ENCODE measurements at places on chromosomes 2 and 18.

DNA sequence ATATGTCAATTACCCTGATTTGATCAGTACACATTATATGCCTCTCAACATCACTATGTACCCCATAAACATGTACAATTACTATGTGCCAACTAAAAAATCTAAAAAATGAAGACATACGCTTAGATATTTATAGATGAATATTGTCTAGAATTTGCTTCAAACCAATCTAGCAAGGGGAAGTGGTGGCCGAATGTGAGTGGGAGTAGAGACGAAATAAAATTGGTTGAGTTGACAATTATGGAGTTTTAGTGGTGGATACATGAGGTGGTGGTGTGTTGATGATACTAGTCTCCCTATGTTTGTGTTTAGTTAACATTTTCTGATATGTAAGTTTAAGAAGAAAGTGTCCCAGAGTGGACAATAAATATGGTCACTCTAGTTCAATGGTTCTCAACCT is 49.0 kb downstream of the SDC1 start:
- DNase-seq = no peak

DNA sequence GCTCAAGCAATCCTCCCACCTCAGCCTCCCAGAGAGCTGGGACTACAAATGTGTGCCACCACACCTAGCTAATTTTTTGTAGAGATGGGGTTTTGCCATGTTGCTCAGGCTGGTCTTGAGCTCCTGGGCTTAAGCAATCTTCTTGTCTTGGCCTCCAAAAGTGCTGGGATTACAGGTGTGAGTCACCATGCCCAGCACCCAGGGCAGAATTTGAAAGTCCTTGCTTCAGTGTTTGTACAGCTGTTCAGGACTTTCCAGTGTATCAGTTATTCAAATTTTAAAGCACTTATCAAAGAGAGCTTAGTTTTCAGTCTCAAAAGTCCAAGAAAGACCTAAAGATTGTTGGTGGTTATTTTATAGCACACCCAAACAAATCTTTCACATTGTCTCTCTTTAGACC is 43.6 kb upstream of the VPS54 start:
- no peak for DNase-seq

GRCh38 chr2:41572154-41572553 is 475.7 kb upstream of the PKDCC start:
- no peak for DNase-seq

GRCh38 chr18:79223431-79223830 is 154.2 kb downstream of the ATP9B start:
- no peak for DNase-seq

DNA sequence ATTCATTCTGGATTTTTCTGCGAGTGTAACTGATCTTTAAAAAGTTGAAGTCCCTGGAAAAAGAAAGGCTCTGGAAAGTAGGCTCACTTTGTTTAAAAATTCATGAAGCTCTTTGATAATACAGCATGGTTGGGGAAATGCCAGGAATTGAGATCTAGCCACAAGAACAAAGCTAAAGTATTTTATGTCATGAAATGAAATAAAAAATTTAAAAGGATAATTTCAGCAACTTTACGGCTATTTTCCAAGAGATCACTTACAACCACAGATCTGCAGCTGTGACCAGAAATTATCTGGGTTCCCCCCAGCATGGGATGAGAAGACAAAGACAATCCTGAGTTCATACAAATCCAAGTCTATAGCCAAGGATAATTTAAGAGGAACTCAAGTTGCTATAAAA is 25.3 kb upstream of the RFX8 start:
- DNase-seq = no peak

- DNase-seq = no peak
Measured at GRCh38 chr18:79879566-79879965, 71.9 kb downstream of the SLC66A2 start.

GRCh38 chr2:15043336-15044058 is 411.0 kb downstream of the LRATD1 start:
- DNase-seq = no peak

- no peak for DNase-seq
Measured at GRCh38 chr2:239826376-239826775, 198.8 kb downstream of the NDUFA10 start.

DNA sequence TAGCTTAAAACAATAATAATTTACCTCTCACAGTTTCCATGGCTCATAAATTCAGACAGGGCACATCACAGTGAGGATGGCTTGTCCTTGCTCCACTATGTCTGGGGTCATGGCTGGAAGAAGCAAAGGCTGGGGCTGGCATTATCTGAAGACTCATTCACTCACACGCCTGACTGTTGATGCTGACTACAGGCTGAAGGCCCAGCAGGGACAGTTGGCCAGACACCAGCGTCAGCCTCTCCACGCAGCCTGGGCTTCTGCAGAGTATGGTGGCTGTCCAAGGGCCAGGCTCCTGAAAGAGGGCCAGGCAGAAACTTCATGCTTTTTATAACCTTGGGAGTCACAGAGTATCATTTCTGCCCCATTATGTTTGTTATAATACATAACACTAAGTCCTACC is 33.4 kb downstream of the YPEL5 start:
- DNase-seq = no peak

GRCh38 chr2:2850218-2850755 is 519.2 kb upstream of the MYT1L start:
- no peak for DNase-seq

DNA sequence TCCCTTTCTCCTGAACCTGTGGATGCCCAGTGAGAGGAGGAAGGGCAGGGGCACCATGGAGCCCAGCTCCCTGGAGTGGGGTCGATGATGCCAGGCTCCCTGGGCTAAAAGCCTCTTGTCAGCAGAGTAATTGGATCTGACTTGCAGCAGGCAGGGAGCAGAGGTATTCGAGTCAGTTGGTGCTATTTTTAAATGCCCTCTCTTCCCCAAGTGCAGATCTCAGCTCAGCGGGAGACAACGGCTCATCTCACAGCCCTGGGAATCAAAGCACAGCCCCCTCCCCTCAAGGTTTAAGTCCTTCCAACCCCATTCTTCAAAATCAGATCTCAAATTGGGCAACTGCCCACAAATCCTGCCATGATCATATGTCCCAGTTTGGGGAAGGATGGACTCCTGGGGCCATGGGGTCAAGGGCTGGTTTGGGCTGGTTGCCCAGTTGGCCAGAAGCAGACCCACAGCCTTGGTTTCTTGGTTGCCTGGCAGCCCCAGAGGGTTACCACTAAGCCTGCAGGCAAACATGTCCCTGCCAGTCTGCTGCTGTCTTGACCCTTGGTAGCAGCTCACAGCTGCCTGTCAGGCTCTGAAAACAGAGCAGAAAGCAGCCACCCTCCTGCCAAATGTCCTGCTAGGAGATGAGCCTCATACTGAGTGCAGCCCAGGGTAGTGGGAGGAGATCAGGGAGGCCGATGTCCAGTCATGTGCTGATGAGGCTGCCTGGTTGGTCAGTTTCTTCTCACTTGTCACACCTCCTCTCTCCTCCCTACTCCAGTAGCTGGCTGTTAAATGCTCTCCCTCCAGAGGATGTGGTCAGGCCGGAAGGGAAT is 244.9 kb downstream of the LOXHD1 start:
- no peak for DNase-seq

DNA sequence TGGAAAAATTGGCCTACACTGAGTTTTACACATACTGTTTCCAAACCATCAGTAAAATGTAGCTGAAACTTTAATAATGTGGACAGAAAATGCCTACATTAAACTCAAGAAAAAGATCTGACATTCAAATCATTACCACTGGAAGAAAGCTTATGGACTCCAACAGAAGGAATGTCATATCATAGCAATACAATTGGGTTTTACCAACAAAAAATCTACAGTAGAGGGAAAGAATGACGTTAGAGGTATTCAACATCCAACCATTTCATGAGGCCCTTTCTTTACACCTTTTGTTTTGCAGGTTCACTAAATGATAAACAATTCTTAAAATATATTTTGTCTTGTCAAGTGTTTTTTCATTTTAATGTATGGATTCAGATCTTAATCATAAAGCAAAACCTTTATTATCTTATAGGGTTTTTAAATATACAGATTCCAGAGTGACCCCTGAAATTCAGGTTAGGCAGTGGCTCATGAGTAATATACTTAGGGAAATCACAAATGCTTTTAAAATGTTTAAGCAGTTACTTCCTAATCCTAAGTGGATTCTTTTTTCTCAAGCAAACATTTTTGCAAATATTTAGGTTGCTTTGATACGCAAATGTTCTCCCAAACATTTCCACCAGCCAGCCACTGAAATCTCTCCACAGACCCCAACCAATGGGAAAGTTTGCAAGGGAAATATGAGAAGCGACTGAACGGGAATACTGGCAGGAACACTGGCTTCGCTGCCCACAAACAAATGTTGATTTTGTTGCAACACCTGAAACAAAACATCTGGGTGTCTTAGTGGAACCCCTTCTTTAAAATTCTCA is 168.7 kb downstream of the TCF4 start:
- DNase-seq = no peak

DNA sequence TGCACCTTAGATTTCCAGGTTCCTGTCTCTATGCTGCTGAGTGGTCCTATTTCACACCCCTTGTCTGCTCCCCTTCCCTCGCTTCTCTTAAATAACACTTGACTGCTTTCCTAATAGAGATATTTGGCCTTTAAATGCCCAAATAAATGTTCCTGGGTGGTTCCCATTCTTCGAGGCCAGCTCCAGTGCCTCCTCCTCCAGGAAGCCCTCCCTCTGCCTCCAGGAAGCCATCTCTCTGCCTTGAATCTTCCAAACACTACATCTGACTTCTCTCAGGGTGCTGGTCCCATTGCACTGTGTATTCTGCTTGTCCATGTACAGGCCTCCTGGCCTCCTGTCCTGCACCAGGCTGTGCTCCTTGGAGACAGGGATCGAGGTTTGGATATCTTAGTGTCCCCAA is 14.2 kb downstream of the EHD3 start:
- DNase-seq = no peak

GRCh38 chr2:14952400-14952963 is 320.0 kb downstream of the LRATD1 start:
- DNase-seq = no peak

GRCh38 chr2:237904831-237905599 is 45.6 kb downstream of the RAMP1 start:
- peak; percentile 4 for DNase-seq

- DNase-seq = peak; percentile 85
Measured at GRCh38 chr18:3665780-3666525, 216.0 kb downstream of the TGIF1 start.

DNA sequence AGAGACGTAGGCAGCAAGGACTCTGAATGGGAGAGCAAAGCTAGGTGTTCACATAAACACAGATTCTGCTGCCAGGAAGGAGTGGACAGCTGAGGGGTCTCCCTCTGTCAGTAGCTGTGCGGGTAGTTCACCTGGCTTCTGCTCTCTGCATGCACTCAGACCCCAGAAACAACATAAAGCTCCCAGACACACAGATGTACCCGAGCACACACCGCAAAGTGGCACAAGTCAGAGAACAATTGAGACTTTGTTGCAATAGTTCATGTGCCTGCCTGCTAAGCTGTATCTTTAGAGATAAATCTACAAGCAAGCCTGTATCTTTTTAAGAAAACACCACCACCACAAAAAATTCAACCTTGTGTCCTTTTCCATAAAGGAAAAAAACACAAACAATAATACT is 420.0 kb upstream of the ST6GAL2 start:
- DNase-seq = no peak

Data from Kasumi-1 (cell line).